ENCODE measurements at places on chromosomes 4 and X.

DNA sequence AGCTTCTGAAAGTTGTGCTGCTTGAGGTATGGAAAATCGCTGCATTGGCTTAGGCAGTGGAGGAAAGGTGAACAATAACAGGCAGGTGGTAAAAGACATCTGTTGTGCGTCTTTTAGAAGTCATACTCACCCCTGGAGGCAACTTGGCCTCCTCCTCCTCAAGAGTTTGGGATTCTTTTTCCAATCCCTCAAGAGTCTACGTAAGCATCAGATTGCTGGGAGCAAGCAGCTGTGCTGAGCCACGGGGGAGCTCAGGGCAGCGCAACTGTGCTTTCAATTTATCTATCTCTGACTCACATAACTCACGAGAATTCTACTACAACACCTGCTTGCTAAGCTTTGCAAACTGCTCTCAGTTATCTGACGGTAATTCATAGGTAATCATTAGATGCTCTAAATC, 6.4 kb upstream of the RBMX2 start:
- DNase-seq, result no peak

DNA sequence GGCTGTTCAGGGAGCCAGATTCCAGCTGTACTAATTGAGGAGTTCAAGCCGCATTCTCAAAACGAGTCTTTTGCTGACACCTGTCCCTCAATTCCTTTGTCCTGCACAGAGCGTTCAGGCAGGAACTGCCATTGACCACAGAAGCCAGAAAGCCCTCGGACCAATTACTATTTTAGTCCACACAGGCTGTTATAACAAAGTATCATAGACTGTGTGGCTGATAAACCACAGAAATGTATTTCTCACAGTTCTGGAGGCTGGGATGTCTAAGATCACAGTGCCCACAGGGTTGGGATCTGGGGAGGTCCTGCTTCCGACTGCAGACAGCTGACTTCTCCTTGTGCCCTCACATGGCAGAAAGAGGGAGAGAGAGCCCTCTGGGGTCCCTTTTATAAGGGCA, 119.8 kb upstream of the ATP6AP2 start:
- DNase-seq, result no peak

DNA sequence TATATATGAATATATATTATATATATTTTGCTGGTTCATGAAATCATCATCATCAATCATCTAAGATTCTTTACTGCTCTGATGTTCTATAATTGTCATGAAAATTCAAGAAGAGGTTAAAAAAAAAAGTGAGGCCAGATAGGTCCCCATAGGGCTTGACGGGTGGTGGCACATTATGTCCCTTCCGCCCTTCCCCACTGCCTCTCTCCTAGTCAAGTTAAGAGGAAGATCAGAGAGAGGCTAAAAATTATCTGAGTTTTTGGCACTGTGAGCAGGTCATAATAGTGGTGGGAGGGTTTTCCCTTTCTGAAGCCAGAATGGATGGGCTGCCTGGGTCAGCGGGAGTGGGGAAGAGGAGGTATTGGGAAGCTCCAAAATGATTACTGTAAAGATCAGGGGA, 5.4 kb downstream of the SYNPO2 start:
- DNase-seq, result no peak

DNA sequence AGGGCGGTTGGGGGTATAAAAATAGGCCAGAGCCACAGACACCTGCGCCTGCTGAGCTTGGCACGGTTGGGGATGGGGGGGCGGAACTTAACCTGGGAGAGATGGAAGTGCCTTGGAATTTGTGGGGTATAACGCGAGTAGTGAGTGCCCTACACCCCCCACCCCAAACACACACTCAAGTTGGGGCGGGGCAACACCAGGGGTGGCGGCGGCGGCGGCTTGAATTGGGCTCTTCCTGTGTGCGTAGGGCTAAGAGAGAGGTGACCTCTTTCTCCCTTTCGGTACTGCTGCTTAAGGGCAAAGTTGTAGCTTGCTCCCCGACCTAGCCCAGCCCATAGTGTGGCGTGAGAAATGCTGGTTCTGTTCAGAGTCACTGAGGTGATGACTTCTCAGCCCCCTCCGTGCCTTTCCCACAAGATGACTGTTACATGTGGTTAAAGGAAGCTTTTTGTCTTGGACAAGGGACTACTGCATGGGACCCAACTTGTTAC, 839 bp downstream of the STK26 start:
- peak; percentile 8 for DNase-seq

GRCh38 chrX:154021131-154021611, 1.5 kb upstream of the IRAK1 start:
- DNase-seq, result no peak

DNA sequence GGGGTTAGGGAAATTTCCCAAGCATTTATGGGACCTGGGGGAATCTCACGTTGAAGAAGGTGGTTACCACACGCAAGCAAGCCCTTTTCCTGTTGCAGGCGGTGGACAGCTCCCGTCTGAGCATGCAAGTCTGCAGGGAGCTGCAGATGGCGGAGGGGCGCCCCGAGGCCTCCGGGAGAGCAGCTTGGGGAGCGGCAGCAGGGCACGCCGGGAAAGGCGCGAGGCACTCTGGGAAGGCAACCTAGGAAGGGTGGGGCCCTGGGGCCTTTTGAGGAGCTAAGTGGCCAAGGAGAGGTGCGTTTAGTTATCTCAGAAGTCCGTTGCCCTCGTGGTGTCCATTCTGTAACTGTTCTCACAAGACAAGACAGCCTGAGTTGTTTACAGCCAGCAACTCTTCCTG, 57.0 kb upstream of the SLC25A4 start:
- DNase-seq, result no peak

DNA sequence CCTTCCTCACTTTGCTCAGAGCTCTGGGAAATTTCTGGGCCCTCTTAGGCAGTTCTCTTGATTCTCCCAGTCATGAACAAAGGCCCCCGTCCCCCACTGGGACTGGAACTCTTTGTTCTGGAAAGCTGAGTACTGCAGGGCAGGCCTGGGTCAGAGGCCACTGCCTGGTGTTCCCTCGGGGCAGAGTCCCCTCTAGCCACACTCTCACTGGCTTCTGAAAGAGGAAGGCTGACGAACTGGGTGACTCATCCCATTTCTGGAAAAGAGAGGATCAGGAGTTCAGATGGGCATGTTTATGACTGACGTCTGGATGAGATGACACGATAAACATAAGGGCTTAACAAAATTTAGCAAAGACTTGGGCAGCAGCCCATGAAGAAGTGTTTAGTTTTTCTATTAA, 47.7 kb downstream of the DDX3X start:
- no peak for DNase-seq

DNA sequence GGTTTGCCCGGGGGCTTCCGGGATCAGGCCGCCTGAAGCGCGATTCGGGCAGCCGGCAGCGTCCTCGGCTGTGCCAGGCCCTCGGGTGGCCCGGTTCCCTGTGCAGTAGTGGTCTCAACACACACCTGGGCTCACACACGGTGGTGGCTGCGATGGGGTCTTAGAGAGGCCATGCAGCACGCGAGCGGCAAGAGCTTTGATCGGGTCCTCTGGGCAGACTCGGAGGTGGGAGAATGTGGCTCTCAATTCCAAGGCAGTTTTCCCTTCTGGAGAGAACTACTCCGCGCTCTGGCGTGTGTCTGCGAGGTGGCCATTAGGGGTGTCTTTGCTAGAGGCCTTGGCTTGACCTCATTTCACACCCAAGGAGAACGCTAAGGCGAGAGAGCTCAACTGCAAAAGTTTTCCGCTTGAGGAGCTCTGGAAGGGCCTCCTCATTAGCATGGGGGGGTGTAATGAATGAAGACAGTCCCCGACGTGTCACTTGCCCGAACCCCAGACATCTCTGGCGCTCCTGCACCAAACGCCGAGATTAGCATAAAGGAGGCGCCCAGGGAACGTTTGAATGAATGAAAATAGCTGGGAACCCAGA, 771 bp upstream of the RBPJ start:
- DNase-seq, result peak; percentile 22

GRCh38 chrX:10620121-10620699, at the start of gene MID1:
MID1 (minus strand) TSS chrX:10620585; CDS start chrX:10567547, 53,038 bp downstream.
- no peak for DNase-seq

DNA sequence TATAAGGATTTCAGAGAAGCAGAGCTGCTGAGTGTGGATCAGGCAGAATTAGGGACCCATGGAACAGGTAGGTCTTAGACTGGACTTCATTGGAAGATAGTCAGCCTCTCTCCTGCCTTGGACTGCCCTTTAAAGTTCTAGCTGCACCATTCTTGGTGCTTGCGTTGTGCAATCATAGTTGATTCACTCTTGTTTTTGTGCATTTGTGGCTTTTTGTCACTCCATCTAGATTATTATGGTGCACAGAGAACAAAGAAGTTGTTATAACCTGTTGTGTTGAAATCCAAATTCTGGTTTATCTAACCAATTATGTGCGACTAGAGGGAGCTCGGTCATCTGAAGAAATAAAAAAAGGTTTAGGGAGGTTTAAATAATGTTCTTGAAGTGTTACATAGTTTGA, 59.3 kb downstream of the JADE1 start:
- no peak for DNase-seq

DNA sequence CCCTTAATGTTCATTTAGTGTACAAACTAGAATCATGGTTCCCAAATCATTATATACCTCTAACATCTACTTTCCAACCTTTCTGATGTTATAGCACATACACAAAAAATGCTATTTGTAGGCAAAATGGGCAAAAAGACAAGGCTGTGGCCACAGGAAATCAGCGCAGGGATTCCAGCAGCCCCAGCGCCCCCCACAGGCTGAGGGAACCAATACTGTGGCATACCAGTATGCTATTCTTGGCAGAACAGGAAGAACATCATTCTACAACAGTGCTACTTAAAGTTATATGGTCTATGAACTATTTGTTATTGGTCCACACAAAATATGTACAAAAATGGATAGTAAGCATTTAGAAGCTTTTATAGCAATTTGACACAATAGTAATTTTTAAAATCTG, 25.3 kb downstream of the STEEP1 start:
- DNase-seq, result no peak

DNA sequence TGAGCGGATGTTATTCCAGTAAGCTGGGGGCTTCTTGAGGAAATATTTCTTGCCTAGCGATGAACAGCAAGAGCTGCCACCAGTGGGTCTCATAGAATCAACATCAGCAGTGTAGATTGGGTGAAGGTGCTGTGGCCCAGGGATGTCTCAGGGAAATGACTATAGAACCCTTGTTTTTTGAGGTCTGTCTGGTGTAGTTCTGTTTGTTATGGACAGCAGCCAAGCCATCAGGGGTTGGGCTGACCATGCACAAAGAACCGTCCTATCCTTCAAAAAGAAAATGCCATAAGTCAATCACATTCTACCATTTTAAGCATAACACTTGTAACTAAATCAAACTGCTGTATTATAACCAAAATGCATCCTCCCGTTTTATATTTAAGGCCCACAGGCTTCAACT, 17.3 kb upstream of the C1GALT1C1 start:
- no peak for DNase-seq

DNA sequence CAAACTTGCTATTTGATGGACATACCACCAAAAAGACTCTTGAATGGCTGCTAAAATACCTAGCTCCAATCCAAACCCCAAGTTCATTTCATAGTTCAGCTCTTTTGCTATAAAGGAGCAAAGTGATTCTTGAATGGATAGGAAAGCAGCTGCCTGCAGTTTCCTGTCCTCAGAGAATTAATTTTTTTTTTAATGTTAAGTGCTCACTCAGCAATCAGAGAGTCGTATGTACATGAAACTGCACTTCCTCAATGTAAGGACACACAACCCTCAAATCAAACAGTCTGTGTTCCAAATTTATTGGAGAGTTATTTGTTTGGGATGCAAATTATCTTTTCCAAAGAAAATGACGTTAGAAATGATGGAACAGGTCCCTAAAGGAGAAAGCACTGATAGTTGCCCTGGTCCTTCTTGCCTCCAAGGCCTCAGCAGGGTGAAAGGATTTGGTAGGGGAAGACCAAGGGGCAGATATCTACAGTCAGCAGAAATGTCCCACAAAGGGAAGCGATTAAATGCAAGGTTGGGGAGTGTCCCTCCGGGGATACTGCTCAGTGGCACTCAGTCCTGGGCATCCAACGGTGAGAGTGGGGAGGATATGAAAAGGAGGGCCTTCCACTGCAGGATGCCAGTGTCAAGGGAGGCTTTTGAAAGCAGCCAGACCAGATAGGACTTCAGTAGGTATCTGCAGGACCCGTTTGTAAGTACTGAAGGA, 67.2 kb upstream of the RASGEF1B start:
- DNase-seq, result no peak

DNA sequence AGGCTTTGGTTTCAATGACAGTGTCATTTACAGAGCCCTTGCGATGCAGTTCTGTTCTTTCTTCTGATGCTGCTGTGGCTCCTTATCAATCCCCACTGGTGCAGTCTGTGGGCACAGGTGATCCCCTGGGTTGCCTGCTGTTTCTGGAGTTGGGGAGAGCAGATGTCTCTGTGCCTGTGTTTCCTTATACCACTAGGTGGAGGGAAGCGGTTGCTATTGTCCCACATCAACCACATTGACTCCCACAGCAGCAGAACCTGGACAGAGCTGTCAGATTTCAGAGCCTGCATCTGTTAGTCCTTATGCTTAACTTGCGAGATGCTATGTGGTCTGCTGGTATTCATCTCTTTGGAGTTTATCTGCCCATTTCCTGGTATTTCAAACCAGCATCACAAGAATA, 57.7 kb downstream of the NEIL3 start:
- DNase-seq, result no peak

All from T-helper 9 cell (primary cell).